ENCODE measurements at places on chromosomes 5 and 9. TPM values are rescaled to one million over a fixed set of nuclear protein-coding genes. Genes with fewer than 3 reads are reported as not detected.

The PKD2L2 gene
- total RNA-seq: not detected

- DNase-seq: no peak
These were observed 136.9 kb upstream of the LHFPL2 start for GRCh38 chr5:78785454-78785853.

DNA sequence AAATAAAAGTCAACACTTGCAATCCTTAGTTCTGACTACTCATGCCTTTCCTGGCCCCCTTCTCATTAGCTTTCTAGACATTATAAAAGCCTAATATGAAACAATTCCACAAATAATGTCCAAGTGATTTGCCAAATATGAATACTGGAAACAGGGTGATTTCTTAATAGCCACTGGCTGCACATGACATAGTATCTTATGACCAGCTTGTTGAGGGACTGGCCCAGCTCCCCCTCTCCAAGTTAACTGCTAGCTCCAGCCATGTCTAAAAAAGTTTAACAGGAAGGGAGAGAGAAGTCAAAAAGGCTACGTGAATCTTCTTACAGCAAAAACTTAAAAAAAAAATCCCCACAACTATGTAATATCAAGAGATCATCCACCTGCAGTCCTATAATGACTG lies 1.5 kb downstream of the CERT1 start:
- DNase-seq: no peak

The ADRB2 gene
- total RNA-seq: 4.4 TPM

GRCh38 chr9:137959641-137960411 lies 82.2 kb downstream of the CACNA1B start:
- no peak for DNase-seq

The PRELID2 gene
- total RNA-seq: 27.2 TPM
